Vagina (tissue), 2 donors: ENCODE measurements at places on chromosomes 2 and 18.

- no peak for DNase-seq
Observed at GRCh38 chr2:42978175-42978886, 185.9 kb upstream of the HAAO start.

- DNase-seq, result no peak
Observed at GRCh38 chr18:77132369-77133050, at the start of gene MBP. MBP (minus strand) TSS chr18:77132783; CDS start chr18:77105261, 27,522 bp downstream.

- DNase-seq, result no peak
Observed at GRCh38 chr2:238238766-238239542, 884 bp downstream of the HES6 start.

- DNase-seq, result no peak
Observed at GRCh38 chr2:241618829-241619228, 18.1 kb downstream of the THAP4 start.

GRCh38 chr2:58834404-58834803 lies 593.3 kb upstream of the FANCL start:
- no peak for DNase-seq

DNA sequence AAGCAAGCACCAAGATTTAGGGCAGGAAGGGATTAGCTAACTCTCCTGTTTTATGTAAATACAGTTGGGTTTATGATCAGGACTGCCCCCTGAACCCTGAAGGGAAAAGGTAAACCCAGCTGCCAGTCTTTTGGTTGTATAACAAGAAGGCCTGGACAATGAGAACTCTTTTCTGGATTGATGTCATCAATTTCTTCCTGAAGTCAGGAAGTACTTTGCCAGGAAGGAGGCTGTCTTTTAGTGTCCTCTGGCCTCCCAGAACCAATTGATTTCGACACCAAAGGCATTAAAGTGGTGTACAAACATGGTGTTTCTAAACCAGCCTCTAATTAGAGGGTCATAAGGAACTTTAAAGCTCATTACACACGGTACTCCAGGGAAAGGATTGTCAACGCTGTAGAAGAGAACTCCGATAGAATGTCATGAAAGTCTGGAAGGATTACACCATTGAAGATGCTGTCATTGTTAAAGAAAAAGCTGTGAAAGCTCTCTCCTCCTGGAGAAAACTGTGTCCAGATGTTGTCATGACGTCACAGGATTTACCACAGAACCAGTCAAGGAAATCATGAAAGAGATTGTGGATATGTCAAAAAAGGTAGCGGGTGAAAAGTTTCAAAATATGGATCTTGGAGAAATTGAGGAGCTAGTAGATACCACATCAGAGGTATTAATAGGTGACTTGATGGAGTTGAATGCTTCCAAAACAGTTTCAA lies 78.8 kb downstream of the ANKRD12 start:
- DNase-seq, result no peak

DNA sequence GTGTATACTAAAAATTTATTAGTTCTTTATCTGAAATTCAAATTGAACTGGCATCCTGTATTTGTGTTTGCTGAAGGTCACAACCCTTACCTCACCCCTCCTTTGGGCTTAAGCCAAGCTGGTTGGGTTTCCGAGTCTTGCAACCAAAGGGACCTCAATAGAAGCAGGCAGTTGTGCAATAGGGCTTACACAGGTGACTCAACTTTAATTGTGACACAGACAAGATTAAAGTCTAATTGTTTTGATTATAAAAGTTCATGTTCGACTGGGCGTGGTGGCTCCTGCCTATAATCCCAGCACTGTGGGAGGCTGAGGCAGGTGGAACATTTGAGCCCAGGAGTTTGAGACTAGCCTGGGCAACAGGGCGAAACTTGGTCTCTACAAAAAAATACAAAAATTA lies 71.5 kb downstream of the RAB31 start:
- DNase-seq, result no peak

DNA sequence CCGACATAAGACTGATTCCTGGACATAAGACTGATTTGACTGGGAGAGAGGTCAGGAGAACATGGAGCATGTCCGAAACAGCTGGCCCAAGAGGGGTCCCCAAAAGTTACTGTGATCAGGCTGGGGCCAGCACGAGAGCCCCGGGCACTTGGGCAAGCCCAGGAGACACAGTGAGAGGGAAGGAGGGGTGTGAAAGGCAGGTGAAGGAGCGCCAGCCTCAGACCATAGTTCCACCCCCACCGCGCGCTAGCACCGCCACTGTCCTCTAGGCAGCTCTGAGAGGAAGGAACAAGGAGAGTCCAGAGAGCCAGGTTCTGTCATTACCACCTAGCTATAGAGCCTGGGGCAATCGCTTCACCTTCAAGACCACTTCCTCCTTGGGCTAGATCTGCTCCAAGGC lies 78.2 kb upstream of the DAPL1 start:
- peak; percentile 52 for DNase-seq

GRCh38 chr18:9488538-9488937 lies 13.2 kb downstream of the RALBP1 start:
- no peak for DNase-seq

GRCh38 chr18:7117390-7118355 lies at the start of gene LAMA1:
LAMA1 (minus strand) TSS chr18:7117797; CDS start chr18:7117720, 77 bp downstream.
- no peak for DNase-seq

DNA sequence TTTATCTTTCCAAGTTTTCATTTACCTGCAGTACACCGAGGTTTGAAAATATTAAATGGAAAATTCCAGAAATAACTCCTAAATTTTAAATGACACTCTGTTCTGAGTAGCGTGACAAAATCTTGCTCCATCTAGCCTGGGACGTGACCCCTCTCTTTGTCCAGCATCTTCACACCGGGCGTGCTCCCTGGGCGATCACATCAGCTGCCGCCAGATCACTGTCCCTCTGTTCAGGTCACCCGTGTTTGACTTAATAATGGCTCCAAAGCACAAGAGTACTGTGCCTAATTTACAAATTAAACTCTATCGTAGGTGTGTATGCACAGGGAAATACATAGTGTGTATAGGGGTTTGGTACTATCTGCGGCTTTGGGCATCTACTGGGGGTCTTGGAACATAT lies 6.1 kb upstream of the TMEM185B start:
- no peak for DNase-seq

DNA sequence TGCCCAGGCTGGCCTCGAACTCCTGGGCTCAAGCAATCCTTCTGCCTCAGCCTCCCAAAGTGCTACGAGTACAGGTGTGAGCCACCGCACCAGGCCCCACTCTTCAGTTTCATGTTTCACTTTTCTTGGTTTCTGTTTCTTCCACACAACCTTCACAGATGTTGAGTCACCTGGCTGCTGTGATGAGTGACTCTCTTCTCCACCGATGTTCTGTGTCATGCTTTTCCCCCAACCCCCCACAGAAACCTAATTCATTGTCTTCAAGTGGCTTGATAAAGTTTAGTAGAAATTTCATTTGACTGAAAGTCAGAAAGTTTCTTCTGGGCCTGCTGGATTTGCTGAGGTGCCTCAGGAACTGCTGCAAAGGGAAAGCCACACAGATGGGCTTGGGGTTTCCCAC lies 78.5 kb downstream of the SPHKAP start:
- DNase-seq, result no peak

DNA sequence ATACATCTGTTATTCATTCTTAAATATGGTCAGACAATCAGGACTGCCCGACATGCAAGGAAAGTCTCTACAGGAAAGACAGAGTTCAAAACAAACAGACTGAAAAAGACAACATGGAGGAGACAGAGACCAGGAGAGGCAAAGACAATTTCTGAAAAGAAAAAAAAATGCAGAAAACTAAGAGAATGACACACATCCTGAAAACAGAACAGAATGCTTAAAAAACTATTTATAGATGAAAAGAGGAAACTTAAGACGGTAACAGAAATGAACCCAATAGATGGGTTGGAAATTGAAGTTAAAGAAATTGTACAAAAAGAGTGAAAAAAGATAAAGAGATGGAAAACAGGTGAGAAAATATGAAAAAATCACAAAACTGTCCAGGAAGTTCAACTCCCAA lies 95.7 kb downstream of the BCL2 start:
- DNase-seq, result no peak

- no peak for DNase-seq
Observed at GRCh38 chr18:36382854-36383253, 85.3 kb downstream of the FHOD3 start.

DNA sequence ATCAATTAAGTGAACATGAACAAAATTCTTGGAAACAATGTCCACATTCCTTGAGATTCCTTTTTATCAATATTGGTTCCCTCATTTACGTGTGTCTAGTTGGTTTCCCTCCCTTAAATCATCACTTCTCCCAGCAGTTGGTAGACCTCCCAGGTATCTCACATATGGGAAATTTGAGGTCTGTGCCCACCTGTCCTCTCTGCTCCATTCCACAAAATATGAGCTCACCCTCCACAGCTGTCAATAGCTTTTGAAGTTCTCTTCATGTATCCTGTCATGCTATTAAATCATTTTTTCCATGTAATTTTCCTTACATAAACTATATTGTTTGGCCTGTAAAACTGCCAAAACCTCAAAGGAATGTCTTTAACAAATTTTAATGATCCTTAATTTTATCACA lies 992.2 kb upstream of the ACVR2A start:
- DNase-seq, result no peak

DNA sequence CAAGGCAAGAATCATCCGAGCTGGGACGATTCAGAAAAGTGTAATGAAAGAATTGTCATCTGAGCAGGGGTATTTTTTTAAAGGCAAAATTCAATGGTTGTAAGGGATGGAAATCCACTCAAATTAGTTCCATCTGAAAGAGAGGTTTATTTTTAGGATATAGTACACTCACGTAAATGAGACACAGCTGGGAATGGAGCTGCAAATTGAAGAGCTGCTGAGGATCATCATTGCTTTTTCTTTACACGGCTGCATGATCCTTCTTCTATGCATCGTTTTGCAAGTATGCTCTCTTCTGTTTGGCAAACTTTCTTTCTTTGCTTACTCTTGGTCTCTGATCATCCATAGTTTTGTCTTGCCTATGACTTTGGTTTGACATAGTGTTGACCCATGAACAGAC lies 27.4 kb upstream of the CUL3 start:
- DNase-seq, result no peak

- no peak for DNase-seq
Observed at GRCh38 chr2:16271231-16271896, 331.0 kb downstream of the MYCN start.

GRCh38 chr2:97994476-97994875 lies 1.3 kb downstream of the TMEM131 start:
- no peak for DNase-seq

GRCh38 chr18:475202-476031 lies 25.1 kb downstream of the COLEC12 start:
- no peak for DNase-seq

GRCh38 chr2:118013221-118013723 lies 598 bp downstream of the CCDC93 start:
- no peak for DNase-seq

DNA sequence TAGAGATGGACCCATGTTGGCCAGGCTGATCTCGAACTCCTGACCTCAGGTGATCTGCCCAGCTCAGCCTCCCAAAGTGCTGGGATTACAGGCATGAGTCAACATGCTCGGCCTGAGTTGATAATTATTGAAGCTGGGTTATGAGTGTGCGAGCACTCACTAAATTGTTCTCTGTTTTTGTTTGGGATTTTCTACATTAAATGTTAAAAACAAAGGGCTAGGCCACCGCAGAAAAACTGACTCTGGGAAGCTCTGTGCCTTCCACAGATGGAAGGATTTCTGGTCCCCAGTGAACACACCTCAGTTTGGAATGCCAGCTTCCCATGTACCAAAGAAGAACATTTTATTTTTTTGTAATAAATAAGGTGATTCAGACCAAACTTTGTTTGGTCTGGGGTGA lies 83.0 kb downstream of the XRCC5 start:
- no peak for DNase-seq

- peak; percentile 58 for DNase-seq
Observed at GRCh38 chr2:127153691-127154158, 46.8 kb upstream of the BIN1 start.

GRCh38 chr2:8626572-8626971 lies 55.3 kb upstream of the ID2 start:
- DNase-seq, result no peak

DNA sequence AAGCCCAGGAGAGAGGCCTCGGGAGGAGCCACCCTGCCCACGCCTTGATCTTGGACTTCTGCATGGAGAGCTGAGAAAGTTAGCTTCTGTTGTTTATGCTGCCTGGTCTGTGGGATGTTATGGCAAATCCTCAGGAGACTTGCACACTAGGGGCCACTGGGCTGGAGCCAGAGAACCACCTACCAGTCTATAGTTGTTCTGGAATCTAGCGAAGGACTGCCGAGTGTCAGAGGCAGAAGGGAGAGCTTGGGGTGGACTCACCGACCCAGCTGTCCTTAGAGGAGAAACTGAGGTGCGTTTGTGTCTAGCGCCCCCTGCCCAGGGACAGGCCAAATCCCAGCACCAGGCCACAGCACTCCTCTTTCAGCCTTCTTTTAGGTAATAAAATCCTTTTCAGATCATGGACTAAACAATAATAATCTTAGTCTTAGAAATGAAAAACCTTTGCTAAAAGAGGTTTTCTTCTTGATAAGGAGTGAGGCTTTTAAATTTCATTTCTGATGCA lies 398.7 kb upstream of the SALL3 start:
- DNase-seq, result peak; percentile 64
